T-helper 1 cell (primary cell): ENCODE measurements at places on chromosomes 6 and 20.

GRCh38 chr6:157586476-157587126, 205.6 kb downstream of the ZDHHC14 start:
- no peak for DNase-seq

GRCh38 chr6:35569011-35569461, 56.3 kb upstream of the TULP1 start:
- peak; percentile 5 for DNase-seq

DNA sequence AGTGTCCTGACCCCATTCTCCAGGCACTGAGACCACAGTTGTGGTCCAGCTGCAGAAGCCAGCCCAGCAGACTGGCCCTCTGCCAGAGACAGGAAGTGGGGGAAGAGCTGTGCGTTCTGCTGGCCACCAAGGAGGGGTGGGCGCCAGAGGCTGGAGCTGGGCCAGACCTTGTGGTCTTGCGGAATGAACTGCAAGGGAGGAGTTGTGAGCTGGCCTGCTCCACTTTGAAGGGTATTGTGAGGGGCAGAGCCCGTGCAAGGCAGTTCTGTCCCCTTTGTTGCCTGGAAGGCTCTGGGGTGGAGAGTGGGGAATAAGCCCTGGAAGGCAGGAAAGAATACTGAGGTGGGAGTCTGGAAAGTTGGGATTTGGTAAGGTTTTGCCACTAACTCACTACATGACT, 3.6 kb upstream of the MDFI start:
- DNase-seq = no peak

GRCh38 chr6:47000842-47001241, 41.3 kb downstream of the ADGRF1 start:
- DNase-seq = no peak
